Kidney (tissue), 22 donors: ENCODE measurements at places on chromosomes 11 and 22. TPM values are rescaled to one million over a fixed set of nuclear protein-coding genes. Genes with fewer than 3 reads are reported as not detected.

Gene CYTH4
- 30.2 TPM for total RNA-seq

Gene NARS2
- total RNA-seq, result 13.2 TPM

Gene CRYBB2
- not detected for total RNA-seq

Gene RAPSN
- total RNA-seq, result 0.41 TPM

Gene NELL1
- total RNA-seq, result 0.31 TPM

Gene CHRNA10
- 1.2 TPM for total RNA-seq

Gene NPTXR
- 12.5 TPM for total RNA-seq

Gene KCNJ1
- 175 TPM for total RNA-seq

DNA sequence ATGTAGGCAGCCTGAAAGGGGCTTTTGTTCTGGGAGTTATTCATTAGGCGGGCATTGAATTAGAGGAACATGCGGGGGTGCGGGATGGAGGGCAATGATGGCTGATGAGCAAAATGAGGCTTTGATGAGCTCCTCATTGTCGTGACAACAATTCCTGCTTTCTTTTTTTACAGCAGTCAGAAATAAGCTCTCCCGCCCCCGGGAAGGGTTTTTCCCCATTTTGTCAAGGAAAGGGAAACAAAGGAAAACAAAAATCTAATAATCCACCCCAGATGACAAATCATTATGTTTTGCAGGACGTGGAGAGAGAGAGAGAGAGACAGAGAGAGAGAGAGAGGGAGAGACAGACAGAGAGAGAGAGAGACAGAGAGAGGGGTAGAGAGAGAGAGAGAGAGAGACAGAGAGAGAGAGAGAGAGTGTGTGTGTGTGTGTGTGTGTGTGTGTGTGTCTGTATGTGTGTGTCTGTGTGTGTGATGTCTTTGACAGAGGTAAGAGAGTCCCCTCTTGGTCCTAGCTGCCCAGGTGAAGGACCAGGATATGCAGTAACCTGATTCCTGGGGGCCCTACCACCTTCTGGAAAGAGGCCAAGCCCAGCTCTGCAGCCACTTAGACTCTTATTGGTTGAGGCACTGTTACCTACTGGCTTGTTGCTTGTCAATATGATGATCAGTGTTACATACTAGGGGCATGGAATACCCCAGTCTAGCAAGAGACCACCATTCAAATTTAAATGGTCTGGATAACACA is 46.7 kb upstream of the PARVA start:
- DNase-seq, result peak; percentile 35

DNA sequence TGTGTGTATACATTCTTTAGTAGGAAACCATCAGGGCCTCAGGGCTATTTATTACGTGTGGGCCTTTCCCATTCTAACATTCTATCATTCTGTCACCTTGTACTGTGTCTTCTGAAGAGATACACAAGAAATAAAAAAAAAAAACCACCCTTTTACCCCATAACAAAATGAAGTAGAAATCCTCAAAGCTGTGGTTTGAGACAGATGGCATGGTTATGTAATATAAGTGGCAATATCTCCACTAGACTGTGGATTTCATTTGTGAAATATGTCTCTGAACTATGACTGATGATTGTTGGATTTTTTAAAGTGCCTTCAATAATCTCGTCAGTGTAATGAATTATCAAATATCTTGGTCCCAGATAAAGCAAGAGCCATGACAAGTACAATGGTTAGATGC is 150.0 kb upstream of the BLID start:
- DNase-seq, result no peak

- peak; percentile 5 for DNase-seq
These were observed 84.1 kb downstream of the DGCR2 start for GRCh38 chr22:19038164-19038546.

DNA sequence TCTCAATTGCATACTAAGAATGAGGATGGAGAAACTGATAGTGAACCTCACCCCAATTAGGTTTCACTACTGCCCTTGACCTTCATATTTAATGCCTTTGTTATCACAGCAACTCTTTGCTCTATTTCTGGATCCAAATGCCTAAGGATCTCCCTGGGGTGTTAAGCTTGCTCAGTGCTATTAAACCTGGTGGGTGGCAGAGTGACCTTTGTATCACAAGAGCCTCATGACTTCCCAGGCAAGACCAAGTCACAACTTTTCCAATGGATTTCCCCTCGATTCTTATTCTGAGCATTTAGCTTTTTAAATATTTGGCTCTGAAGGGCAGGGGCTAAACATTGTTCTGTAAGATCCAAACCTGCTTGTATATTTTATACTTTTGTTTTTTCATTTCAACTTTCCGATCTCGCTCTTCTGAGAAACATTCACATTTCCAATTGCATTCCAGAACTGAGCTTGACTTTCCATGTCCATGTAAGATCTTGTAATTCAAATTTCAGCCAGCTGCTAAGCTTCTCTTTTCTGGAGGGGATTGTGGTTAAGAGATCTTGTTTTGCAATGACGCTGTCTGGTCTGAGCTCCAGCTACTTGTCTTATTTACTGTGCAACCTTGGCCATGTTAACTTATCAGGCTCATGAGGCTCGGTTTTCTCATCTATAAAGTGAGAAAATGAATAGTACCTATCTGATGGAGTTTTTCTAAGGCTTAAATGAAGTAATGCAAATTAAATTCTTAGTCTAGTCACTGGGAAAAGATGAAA is 6.4 kb upstream of the EHF start:
- DNase-seq, result no peak

- DNase-seq, result no peak
These were observed 9.6 kb downstream of the POU2F3 start for GRCh38 chr11:120249279-120250262.

- no peak for DNase-seq
These were observed 19.5 kb downstream of the LHFPL7 start for GRCh38 chr22:24926849-24927579.

DNA sequence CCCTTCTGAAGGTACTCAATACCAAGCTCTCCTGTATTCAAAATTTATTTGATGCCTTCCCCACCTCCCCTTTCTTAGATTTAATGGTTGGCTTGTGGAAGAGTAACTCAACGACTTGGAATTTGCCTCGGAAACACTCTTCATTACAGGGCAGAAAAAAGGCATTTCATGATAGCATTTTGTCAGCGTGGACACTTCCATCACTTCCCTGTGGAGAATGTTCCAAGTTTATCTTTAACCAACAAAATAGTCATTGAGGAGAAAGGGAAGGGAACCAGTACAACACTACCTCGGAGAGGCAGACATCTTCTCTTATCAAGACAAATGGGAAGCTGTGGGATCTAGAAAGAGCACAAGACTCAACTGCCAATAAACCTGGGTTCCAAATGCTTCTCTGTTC is 177.2 kb upstream of the MTMR2 start:
- DNase-seq, result no peak

GRCh38 chr11:114359342-114359741 is 41.0 kb downstream of the C11orf71 start:
- no peak for DNase-seq

GRCh38 chr11:44581246-44581645 is 15.8 kb downstream of the CD82 start:
- no peak for DNase-seq

GRCh38 chr11:3954448-3955298 is 99.2 kb downstream of the STIM1 start:
- DNase-seq, result no peak

- no peak for DNase-seq
These were observed 14.3 kb upstream of the ADA2 start for GRCh38 chr22:17233348-17234043.

DNA sequence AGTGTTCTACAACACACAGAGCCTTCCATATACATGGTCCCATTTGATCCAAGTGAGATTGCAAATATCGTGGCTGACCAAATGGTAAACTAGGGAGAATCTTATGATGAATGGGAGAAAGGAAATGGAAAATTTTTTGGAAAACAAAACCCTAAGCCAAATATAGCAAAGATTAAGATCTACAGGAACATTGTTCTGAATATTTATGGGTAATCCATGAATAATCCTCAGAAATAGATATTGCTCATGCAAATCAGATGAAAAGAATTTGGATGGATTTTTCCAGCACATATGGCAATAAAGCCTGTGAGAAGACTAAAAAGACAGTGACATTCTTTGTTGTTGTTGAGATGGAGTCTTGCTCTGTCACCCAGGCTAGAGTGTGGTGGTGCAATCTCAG is 21.7 kb upstream of the PRDM10 start:
- no peak for DNase-seq

- DNase-seq, result no peak
These were observed 22.5 kb downstream of the CLPB start for GRCh38 chr11:72411623-72412419.

DNA sequence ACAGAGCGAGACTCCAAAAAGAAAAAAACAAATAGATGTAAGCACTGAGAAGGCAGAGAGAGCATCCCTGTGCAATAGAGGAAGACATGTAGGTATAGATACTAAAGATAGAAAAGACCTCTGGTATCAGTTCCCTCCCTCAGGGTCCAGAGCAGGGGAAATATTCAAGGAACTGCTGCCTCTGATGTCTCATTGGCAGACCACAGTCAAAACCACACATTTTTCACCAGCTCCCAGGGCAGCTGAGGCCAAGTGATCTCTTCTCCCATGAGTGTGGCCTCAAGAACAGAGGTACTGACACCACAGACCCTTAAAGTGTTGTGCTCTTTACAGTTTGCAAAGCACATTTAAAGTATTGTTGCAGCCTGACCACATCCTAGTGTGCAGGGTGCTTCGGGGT is 288.5 kb downstream of the NTM start:
- peak; percentile 6 for DNase-seq

DNA sequence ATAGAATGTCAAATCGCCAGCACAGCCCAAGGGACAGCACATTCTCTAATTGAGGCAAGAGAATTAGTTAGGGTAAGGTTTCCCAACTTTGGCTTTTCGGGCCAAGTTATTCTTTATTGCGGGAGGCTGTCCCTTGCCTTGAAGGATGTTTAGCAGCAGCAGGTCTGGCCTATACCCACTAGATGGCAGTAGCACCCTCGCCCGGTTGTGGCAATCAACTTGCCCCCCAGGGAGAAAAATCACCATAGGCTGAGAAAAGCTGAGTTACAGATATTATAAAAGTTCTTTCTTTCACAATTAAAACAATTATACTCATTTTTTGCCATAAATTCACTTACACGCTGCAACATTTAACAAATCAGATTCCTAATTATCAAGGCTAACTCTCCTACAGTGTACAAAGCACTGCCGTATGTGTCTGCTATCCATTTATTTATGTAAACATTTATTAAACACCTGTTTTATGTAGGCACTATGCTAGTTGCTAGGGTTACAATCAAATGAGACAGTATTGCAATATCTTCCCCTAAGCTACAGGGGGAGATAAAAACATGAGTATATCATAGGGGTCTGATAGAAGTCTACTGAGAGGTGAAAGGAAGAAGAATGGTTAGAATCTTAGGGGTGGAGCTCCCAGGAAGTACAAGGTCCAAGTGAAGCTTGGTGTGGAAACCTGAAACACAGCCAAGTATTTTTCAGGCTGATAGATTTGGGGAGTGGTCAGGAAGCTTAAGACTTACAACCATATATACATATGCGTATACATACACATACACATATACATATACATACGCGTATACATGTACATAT is 452.3 kb downstream of the RAB38 start:
- DNase-seq, result no peak

DNA sequence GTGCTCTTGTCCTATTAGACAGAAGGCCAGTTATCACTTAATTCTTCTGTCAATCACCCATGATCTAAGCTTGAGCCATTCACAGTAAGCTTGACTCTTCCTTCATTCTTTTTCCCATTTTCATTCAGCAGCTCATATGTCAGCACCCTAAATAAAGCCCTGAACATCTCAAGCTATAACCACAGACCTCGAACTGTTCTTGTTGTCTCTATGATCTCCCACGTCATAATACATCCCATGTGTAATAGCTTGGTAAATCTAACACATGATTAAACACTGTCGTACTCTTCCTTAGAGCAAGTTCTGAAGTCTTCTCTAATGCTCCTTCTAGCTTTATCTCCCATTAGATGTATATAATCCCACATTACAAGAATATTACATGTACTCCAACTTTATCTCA is 14.4 kb downstream of the MUC15 start:
- DNase-seq, result no peak

DNA sequence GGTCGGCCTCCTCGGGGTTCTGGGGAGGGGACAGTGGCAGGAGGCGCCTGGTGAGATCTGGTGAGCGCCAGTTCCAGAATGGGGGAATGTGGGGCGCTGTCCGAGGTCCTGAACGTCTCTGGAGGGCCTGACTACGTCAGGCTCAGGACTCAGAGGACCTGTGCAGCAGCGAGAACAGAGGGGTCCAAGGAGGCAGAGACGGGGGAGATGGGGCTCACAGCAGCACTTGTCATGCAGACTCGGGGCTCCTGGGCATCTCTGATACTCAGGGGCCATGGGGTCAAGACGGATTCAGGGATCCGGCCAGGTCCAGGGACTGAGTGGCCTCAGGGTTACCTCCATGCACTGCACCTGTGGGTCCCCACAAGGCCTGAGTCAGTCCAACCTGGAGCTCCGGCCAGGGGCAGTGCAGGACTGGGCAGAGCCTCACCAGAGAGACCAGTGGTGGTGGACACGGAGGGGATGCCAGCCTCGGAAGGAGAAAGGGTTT is 92.2 kb downstream of the BRD1 start:
- peak; percentile 77 for DNase-seq

- DNase-seq, result peak; percentile 86
These were observed 721.4 kb downstream of the BRD1 start for GRCh38 chr22:49106096-49106841.

DNA sequence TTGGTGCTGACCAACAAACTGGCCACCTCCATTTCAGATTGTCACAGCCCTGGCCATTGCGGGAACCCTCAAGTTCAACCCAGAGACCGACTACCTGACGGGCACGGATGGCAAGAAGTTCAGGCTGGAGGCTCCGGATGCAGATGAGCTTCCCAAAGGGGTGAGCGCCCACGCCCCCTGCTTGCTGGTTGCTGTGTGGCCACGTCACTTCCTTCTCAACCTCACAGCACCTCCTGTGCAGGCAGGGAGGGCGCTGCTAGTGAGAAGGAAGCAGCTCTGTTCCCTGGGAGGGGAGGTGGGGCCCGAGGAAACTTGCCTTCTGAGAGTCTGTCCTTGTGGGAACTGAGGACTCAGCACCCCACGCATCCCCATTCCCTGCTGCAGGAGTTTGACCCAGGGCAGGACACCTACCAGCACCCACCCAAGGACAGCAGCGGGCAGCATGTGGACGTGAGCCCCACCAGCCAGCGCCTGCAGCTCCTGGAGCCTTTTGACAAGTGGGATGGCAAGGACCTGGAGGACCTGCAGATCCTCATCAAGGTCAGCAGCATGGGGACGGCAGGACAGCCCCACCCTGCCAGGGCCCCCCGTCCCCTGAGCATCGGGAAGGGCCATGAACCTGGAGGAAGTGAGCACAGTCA is 19.3 kb downstream of the POLR3H start:
- no peak for DNase-seq

GRCh38 chr22:46442217-46442853 is 95.1 kb downstream of the CELSR1 start:
- no peak for DNase-seq
